Iris pigment epithelial cell (primary cell): ENCODE measurements at places on chromosomes 5 and 9.

DNA sequence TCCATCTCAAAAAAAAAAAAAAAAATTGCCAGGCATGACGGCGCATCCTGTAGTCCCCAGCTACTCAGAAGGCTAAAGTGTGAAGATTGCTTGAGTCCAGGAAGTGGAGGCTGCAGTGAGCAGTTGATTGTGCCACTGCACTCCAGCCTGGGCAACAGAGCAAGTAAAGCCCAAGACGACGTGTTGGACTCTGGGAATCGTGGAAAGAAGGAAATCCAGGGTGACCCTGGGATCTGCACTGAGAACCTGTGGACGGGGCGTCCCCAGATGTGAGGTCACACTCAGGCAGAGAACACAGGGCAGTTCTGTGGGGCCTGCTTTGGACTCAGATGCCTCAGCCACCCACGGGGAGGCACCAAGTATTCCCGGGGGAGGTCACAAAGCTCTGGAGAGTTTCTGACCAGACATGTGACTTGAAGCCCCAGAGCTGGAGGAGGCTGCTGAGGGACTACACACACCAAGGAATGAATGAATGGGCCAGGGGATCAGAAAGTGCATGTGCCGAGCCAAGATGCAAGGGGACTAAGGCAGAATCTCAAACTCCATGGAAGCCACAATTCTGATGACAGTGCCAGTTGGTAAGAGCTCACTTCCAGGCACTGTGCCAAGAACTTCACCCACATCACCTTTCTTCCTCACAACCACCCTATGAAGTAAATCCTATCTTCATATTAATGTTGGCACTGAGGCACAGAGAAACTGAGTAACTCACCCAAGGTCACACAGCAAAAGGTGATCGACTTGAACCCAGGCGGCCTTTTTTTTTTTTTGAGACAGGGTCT lies 12.9 kb downstream of the DYNC2I2 start:
- no peak for DNase-seq

GRCh38 chr9:69186841-69187611 lies 12.9 kb downstream of the TJP2 start:
- DNase-seq: peak; percentile 59

- peak; percentile 60 for DNase-seq
These were observed 854 bp upstream of the ARL15 start for GRCh38 chr5:54311176-54311677.

- DNase-seq: peak; percentile 26
These were observed 553.8 kb downstream of the PTPRD start for GRCh38 chr9:10059044-10059443.

DNA sequence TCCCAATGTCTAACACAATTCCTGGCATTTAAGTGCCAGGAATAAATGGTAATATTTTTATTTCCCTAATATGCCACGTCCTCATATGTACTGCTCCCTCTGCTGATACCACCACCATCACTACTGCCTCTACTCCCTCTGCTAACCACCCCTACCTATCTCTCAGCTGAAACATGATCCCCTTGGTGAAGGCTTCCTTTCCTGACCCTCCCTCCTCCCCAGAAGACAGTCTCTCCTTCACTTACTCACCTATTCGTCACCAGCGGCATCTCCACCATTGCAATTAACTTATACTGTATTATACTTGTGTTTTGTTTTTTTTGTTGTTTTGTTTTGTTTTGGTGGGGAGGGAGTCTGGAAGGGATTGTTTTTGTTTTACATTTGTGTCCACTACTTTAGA lies 4.8 kb downstream of the DENND1A start:
- DNase-seq: no peak
